NCI-H526 treated with DMSO at 0.1 percent for 48 hours (cell line): ENCODE measurements at places on chromosomes 16 and 17.
A peak's percentile ranks its signal among the peaks of the same experiment; 100 is the strongest.

- DNase-seq = peak; percentile 15
Observed at GRCh38 chr17:19004421-19005136, at the start of gene FAM83G. Gene FAM83G, minus strand, starts transcription at chr17:19004764. Its CDS starts 723 bp downstream, at chr17:19004041.

DNA sequence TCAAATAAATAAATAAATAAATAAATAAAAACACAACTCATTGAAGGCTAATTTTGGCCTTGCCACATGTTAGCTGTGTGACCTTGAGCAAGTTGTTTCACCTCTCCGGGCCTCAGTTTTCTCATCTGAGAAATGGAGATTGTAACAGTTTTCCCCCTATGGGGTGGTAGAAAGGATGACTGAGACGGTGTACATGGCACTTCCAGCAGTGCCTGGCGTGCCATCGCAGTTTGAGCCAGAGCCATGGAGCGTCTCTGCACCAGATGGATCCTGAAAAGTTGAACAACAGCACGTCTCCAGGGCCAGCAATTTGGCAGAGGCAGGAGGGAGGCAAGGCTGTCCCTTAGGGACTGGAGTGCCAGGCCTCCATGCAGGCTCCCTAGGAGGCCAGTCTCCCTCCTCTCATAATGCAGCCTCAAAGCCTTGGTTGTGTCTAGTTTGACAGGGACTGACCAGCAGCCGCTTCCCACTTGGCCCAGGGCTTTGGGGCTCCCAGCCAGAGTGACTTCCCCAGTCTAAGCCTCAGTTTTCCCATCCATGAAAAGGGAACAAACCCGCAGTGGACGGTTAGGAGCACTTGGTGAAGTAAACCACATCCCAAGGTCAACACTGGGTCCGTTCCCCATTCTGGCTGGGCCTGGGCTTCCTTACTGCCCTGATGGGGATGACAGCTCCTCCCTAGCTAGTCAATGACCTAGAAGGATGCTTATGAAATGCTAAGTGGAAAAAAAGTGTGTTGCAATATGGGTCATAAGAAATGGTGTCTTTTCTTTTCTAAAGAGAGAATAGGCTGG, 19.3 kb downstream of the SOCS1 start:
- DNase-seq = no peak

GRCh38 chr17:78108726-78109488, 19.6 kb downstream of the TMC6 start:
- no peak for DNase-seq

DNA sequence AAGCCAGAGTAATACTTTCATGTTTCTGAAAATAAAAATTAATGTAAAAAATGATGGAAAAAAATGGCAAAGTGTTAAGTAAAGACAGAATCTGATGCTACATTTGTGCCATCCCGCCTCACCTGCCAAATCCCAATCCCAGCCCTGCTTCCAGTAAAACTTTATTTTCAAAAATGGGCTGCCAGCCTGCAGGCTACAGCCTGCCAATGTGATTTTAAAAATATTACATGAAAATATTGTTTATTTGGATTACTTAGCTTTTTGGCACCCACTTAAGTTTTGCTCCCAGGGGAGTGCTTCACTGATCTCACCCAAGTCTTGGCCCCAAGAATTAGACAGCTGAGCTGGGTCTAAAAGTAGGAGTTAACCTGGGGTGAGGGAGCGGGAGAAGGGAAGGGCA, 112.8 kb downstream of the C16orf78 start:
- DNase-seq = no peak

DNA sequence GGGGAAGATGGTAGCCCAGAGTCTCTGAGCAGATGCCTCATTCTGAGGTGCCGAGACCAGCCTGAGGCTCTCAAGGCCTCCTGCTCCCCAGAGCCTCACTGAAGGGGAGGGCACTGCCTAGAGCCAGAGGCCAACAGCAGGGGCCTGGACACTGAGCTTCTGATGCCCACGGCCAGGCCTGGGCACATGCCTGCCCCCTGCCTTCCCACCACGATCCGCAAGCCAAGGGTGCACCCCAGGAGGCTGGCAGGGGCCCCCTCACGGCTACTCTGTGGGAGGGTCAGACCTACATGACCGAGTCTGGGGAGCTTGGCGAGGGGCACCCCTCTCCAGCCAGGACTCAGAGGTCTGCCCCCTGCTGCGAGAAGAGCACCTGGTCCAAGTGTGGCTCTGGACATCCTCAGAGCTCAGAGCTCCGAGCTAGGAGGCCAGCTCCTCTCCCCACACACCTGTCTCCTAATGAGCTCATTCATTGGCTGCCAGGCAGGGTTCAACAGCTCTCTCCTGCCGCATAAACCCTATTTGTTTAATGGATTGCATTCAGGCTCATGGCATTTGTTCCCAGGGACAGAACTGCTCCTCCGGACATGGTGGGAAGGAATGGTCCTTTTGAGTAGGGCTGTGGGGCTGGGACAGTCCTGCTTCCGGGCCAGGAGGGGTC, 13.9 kb downstream of the OTOP3 start:
- DNase-seq = peak; percentile 42

DNA sequence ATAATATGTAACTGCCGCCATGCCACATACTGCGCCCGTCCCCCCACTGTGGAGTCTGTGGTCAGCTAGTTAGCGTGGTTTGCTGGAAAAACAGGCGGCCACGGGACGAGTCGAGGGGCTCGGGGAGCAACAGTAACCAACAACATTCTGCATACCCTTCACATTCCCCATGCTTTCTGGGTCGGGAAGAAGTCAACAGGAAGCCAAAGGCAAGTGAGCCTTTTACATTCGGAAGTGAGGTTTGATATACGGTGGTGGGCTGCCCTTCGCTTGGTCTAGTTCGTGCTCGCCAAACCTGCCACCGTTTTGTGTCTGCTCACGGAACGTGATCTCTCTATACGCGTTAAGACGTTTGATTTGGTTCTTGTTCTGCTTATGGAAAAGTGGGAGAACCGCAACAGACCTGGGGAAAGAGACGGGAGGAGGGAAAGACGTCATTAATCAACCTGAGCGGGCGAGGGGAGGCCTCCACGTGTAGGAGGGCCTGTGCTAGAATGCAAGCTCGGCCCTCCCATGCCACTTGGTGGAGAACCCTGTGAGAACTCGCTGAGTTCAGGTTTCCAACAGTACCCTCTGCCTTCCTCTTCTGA, 28.9 kb upstream of the CFAP20 start:
- no peak for DNase-seq

GRCh38 chr17:13725288-13725990, 123.7 kb upstream of the HS3ST3A1 start:
- DNase-seq = no peak

DNA sequence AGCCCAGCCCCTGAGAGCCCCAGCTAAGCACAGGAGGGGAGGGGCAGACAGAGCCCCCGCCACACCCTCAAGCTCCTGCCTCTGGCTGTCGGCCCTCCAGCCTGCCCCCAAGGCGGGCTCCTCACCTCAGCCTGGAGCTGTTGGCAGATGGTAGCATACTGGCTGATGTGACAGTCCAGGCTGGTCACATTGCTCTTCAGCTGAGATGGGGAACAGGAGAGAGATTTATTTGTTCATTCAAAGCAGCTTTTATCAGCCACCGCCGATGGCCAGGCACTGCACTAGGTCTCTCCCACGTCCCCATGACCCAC, 14.8 kb downstream of the KIF18B start:
- DNase-seq = peak; percentile 66

DNA sequence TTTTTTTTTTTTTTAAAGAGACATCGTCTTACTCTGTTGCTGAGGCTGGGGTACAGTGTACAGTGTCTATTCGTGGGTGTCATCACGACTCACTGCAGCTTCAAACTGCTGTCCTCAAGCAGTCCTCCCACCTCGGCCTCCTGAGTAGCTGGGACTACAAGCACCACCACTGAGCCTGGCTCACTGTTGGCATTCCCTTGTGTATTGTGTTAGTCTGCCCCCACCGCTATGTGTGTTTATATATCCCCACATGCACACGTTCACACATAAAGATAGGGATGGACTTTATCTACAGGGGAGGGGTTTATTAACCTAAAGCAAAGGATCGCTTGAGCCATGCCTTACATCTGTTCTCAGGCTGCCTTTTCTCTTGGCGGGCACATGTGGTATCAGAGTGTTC, 63.8 kb downstream of the SEC14L1 start:
- no peak for DNase-seq

- no peak for DNase-seq
Observed at GRCh38 chr17:10042589-10043244, 137.6 kb upstream of the RCVRN start.

- DNase-seq = no peak
Observed at GRCh38 chr17:65301184-65301583, 164.0 kb downstream of the RGS9 start.

- no peak for DNase-seq
Observed at GRCh38 chr17:70716551-70716950, 547.2 kb downstream of the KCNJ2 start.
